GM18507 (cell line): ENCODE measurements at places on chromosomes 5 and 9.

DNA sequence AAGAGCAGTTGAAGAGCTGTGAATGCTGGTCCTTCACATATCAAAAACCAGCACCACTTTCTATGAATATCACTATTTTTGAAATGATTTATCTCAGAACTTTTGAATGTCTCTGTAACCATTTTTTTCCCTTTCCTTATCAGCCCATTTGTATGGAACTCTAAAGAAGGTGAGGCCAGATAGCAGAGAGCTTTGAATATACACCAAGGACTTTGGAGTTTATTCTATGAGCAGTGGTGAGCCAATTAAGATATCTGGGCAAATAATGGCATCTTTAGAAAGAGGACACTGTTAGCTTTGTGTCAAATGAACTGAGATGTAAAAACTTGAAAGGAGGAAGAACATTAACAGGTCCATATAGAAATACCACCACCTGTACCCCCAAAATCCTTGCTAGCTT, 22.0 kb downstream of the KCTD16 start:
- DNase-seq = no peak

- no peak for DNase-seq
These were observed 75.0 kb upstream of the DAB2IP start for GRCh38 chr9:121576281-121577075.

DNA sequence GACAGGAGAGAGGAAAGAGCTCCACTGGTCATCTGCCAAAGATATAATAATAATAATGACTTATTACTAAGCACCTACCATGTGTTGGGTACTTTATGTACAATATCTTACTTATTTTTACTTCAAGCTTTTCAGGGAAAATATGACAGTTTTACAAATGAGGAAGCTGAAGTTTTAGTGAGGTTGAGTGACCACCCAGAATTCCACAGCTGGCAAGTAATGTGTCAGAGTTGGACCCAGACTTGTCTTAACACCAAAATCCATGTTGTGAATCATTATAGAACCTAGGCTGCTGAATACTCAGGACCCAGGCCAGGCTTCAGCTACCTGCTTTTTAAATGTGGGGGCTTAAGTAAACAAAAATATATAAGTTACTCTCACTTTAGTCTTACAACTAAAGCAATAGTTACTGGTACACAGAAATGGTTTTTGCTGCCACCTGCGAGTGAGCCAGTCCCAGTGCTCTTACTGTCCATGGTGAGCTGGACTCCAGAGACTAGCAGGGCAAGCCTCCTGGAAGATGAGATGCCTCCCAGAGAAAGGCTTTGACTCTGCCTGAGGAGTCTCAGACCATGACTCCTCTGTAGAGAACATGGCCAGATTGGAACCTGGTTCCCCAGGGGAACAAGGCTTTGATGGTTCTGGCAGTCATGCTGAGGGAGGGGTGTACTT, 29.9 kb downstream of the RUSC2 start:
- no peak for DNase-seq

DNA sequence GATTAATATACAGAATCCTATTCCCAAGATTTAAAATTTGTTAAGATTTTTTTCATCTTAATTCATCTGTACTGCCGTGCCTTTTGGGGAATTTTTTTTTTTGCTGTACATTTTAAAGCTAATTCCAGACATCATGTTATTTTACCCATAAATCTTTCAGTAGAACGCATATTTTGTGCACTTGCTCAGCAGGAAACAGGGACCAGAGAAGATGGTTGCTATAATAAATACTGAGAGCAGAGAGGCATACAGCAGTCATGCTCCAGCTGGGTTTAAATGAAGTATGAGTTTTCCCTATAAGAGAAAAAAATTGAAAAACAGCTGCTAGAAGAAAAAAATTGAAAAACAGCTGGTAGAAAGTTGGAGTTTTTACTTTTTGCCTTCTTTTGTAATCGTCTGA, 196.9 kb upstream of the PUM3 start:
- DNase-seq = no peak

DNA sequence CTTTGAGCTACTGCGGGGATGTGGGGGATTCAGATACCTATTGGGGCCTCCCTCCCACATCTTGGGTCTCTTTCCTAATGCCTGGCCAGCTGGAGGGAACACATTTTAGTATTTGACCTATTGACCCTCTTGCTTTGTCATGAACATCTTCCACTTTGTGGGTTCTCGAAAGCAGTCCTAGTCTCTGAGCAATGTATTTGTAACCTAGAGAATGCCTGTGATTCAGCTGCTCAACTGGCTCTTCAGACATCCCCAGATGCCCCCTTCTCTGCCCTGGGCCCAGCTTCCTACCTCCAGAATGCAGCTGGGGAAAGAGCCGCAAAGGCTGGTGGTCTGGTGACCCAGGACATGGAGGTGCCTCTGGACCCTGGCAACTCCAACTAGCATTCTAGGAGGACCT, 32.2 kb downstream of the APTX start:
- DNase-seq = no peak

DNA sequence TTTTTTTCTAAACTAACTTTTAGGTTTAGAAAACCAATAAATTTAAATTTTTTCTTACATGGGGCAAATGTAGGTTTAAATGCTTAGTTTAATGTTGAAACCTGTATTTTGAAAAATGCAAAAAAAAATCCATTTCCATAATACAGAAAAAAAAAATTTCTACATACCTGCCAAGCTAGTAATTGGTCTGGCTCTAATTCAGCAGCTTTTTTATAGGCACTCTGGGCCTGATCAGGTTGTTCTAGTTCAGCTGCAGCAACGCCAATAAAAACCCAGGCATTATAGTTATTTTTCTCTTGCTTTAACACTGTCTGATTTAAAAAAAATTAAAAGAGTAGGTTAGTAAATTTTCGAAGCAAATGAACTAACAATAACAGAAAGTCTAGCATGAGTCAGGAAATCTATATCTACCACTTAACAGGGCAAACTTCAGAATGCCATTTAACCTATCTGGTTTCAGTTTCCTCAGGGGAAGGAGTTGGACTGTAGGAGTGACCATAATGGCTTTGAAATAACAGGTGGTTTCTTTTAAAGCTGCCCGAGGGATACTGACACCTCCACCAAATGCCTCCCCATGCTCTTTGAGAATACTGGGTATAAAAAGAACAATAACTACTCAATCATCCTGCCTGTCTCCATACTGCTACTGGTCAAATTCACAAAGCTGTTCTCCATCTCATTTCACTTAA, 11.6 kb downstream of the SKIC3 start:
- DNase-seq = no peak

DNA sequence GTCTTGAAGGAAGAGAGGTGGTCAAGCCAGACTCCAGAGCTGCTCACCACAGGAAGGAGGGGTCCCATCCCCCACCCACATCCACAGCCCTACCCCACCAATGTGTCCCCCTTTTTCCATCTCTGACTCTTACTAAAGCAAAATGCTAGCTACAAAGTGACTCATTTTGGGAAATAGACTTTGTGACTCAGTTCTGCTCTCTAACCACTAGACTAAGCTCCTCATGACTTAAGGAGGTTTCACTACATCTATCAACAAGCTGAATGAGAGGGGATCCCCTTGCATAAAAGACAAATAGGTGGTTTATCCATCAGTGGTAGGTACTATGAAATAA, 35.1 kb upstream of the ADRB2 start:
- DNase-seq = no peak
